ENCODE measurements at places on chromosomes 11 and 22. TPM values are rescaled to one million over a fixed set of nuclear protein-coding genes. Genes with fewer than 3 reads are reported as not detected.

The C1QTNF5 gene
- 6.5 TPM for total RNA-seq

The FIBIN gene
- total RNA-seq, result 26.4 TPM

The KRTAP5-9 gene
- total RNA-seq, result not detected

The MAP6 gene
- total RNA-seq, result 3.0 TPM

The NPAS4 gene
- 0.32 TPM for total RNA-seq

The BIK gene
- 0.86 TPM for total RNA-seq

The OR10G7 gene
- not detected for total RNA-seq

The PGA4 gene
- not detected for total RNA-seq

The OR51E1 gene
- not detected for total RNA-seq

The BDNF gene
- total RNA-seq, result 20.6 TPM

The ZFPL1 gene
- total RNA-seq, result 28.9 TPM

The RTN4R gene
- 1.3 TPM for total RNA-seq

The RIC3 gene
- total RNA-seq, result not detected

The NEAT1 gene
- total RNA-seq, result 413 TPM

The HSCB gene
- 11.2 TPM for total RNA-seq

The SCGB1C1 gene
- not detected for total RNA-seq

The OMP gene
- 1.6 TPM for total RNA-seq

The MAPK8IP2 gene
- 0.43 TPM for total RNA-seq

The CHRM1 gene
- total RNA-seq, result not detected

The OR52H1 gene
- 0.86 TPM for total RNA-seq

The SLC22A8 gene
- total RNA-seq, result not detected

The GNG3 gene
- total RNA-seq, result not detected

The OR10A2 gene
- total RNA-seq, result not detected

The VPREB1 gene
- not detected for total RNA-seq

The SLC22A25 gene
- not detected for total RNA-seq

The MUC5B gene
- not detected for total RNA-seq

The SLC22A9 gene
- not detected for total RNA-seq

The C11orf21 gene
- not detected for total RNA-seq

The HTR3A gene
- not detected for total RNA-seq

The BTBD18 gene
- not detected for total RNA-seq

The NXPE1 gene
- not detected for total RNA-seq

The TRPM5 gene
- total RNA-seq, result not detected

The BATF2 gene
- 1.3 TPM for total RNA-seq

The RPS13 gene
- 735 TPM for total RNA-seq

The SERGEF gene
- total RNA-seq, result 21.2 TPM

The OVOL1 gene
- total RNA-seq, result not detected

The UPK3A gene
- not detected for total RNA-seq

The POTEH gene
- not detected for total RNA-seq

The RAG2 gene
- not detected for total RNA-seq

The XBP1 gene
- total RNA-seq, result 219 TPM

The OR8D1 gene
- 0.32 TPM for total RNA-seq

The SCGB1D4 gene
- not detected for total RNA-seq

The WBP2NL gene
- total RNA-seq, result 0.32 TPM

The PHLDB1 gene
- total RNA-seq, result 129 TPM

The IFITM2 gene
- 38.4 TPM for total RNA-seq

The TESMIN gene
- total RNA-seq, result 2.6 TPM

The APOL1 gene
- 12.9 TPM for total RNA-seq

The NLRP6 gene
- total RNA-seq, result not detected

The C11orf87 gene
- total RNA-seq, result not detected

The MFRP gene
- not detected for total RNA-seq

The HDHD5 gene
- 28.7 TPM for total RNA-seq

The RASD2 gene
- total RNA-seq, result not detected

The RASGRP2 gene
- total RNA-seq, result 12.5 TPM

The VSIG10L2 gene
- not detected for total RNA-seq

The SLC17A6 gene
- not detected for total RNA-seq

The NFRKB gene
- 17.4 TPM for total RNA-seq

The ME3 gene
- 27.4 TPM for total RNA-seq

Data from fibroblast of villous mesenchyme (primary cell).